Sigmoid colon (tissue), 7 donors: ENCODE measurements at places on chromosomes 2 and 18. TPM values are rescaled to one million over a fixed set of nuclear protein-coding genes. Genes with fewer than 3 reads are reported as not detected.

PMAIP1 gene
- 9.5 TPM for total RNA-seq

ATP6V1B1 gene
- 1.9 TPM for total RNA-seq

DNAH7 gene
- 1.9 TPM for total RNA-seq

WNT10A gene
- total RNA-seq = not detected

SPATA3 gene
- total RNA-seq = not detected

SPAST gene
- 17.1 TPM for total RNA-seq

SPDYA gene
- 1.1 TPM for total RNA-seq

SF3B6 gene
- total RNA-seq = 95.6 TPM

SERPINB10 gene
- total RNA-seq = not detected

CYB5A gene
- 533 TPM for total RNA-seq

CNTNAP5 gene
- 4.5 TPM for total RNA-seq

IDH1 gene
- total RNA-seq = 46.4 TPM

C2orf15 gene
- not detected for total RNA-seq

ADD2 gene
- 4.3 TPM for total RNA-seq

PXDN gene
- 38.5 TPM for total RNA-seq

DOK6 gene
- 0.66 TPM for total RNA-seq

ICOS gene
- not detected for total RNA-seq

BOLL gene
- not detected for total RNA-seq

TOGARAM2 gene
- 0.82 TPM for total RNA-seq

NYAP2 gene
- total RNA-seq = not detected

PROKR1 gene
- total RNA-seq = not detected

TXNDC2 gene
- not detected for total RNA-seq

KRCC1 gene
- total RNA-seq = 32.1 TPM

CCDC150 gene
- total RNA-seq = not detected

SLC39A10 gene
- 6.1 TPM for total RNA-seq

CD8B gene
- total RNA-seq = not detected
